ENCODE measurements at places on chromosomes 16 and 17.

- no peak for DNase-seq
These were observed 16.0 kb downstream of the SMIM36 start for GRCh38 chr17:55495239-55495638.

DNA sequence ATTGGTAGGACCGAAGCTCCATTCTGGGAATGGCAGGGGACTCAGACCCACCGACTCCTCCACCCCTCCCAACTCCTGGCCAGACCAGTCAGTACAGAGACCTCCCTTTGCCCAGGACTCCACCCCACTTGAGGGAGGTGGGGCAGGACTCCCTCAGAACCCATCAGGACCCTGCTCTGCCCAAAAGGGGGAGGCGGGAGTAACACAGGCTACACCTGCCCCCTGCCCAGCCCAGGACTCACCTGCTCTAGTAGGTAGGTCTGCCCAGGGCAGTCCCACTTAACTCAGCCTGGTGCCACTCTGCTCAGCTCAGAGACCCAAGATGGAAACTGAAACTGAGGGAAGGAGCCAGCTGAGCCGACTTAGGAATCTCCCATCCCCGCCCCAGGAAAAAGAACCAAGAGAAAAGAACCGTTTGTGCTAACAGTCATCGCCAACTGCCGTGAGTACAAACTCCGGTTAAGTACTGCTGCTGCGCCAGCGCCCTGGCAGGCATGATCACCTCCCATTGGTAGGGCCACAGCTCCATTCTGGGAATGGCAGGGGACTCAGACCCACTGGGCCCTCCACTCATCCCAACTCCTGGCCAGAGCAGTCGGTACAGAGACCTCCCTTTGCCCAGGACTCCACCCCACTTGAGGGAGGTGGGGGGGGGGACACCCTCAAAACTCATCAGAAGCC lies 503 bp downstream of the DHX58 start:
- no peak for DNase-seq

- no peak for DNase-seq
These were observed 1.8 kb upstream of the EXOSC6 start for GRCh38 chr16:70253291-70254106.

GRCh38 chr16:1818204-1818872 lies 8.3 kb downstream of the HAGH start:
- no peak for DNase-seq

- DNase-seq = no peak
These were observed 45.4 kb downstream of the NFAT5 start for GRCh38 chr16:69611103-69611640.

- DNase-seq = no peak
These were observed 1.5 kb downstream of the GAS7 start for GRCh38 chr17:10196941-10197340.

DNA sequence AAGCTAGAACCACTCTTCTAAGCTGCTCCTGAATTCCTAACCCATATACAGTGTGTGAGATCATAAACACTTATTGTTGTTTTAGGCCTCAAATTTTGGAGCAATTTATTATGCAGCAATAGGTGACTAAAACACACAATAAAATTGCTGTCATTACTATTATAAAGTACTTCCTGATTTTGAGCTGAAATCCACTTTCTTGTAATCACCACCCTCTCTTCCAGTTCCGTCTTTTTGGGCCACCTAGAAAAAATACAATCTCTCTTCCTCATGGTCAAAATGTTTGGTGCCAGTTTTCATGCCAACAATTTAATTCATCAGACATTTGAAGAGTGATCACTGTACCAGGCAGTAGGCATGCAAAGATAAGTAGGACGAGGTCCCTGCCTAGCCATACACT lies 43.3 kb upstream of the NF1 start:
- DNase-seq = no peak

- no peak for DNase-seq
These were observed 178.7 kb downstream of the FOXL1 start for GRCh38 chr16:86756882-86757703.

DNA sequence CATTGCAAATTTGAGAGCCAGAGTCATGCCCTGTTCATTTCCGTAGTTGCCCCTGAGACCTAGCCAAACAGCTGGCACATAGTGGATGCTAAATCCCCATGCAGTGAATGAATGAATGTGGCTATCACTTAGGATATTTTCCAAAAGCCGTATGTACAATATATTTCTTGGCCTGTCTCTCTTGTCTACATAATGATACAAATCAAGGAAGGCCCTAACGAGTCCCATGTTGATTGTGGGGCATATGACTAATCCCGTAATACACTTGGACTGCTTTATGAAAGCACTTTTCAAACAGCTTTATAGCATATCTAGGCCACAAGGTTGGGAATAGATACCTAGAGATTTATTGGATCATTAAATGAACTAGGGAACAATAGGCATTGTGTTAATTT lies 478.0 kb downstream of the SLC39A11 start:
- no peak for DNase-seq

GRCh38 chr17:33990943-33991706 lies 264.0 kb upstream of the CCL2 start:
- DNase-seq = no peak

DNA sequence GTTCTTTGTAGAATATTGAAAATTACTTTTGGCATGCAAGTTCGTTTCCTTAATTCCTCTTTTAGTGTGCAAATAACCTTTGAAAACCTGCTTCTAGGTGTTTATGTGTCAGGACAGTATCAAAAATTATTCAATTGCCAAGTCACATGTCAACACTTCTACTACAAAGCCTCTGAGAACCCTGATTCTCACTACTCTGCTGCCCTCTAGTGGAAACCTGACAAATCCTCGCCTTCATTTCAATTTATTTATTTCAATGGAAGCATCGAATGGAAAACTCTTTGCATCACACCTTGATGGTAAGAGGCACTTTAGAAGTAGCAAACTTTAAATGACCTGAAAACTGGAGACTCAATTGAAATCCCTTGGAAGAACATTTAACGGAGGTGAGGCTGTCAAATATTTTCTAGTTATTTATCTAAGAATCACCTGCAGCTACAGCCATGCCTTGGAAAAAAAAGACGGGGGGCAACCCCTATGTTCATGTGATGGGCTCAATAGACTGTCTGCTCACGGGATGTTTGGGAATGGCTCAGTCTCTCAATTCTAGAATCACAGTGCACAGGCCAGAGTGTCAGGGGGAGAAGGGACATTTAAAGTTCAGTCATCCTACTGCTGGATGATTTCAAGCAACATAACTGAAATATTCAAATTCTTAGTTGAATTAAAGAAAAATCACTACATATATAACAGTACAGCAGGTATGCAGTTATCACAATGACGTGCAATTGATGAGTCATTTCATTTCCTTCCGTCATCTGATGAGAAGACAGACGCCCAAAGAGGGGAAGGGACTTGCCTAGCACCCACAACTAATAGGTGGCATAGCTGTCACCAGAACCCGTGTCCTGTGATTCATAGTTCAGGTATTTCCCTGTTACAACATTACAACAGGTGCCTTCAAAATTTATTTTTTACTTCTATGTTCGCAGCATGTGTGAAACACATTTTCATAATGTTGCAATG lies 563.9 kb downstream of the TOX3 start:
- no peak for DNase-seq

DNA sequence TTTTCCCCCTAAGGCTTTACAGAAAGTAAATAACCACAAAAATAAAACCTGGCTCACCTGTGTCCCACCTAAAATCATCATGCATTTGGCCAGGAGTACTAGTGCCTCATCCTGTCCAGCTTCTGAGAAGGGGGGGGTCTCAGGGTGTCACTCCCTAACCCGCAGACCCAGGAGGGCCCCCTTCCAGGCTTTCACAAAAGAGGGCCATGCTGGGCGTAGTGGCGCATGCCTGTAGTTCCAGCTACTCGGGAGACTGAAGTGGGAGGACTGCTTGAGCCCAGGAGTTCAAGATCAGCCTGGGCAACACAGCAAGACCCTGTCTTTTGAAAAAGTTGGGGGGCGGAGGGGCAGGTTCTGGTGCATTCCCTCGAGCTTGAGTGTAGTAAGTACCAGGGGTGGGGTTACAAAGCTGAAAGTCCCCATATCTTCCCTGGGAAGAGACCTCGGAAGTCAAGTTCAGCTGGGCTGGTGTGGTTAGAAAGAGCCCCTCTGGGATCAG lies 259.3 kb downstream of the PARN start:
- no peak for DNase-seq

DNA sequence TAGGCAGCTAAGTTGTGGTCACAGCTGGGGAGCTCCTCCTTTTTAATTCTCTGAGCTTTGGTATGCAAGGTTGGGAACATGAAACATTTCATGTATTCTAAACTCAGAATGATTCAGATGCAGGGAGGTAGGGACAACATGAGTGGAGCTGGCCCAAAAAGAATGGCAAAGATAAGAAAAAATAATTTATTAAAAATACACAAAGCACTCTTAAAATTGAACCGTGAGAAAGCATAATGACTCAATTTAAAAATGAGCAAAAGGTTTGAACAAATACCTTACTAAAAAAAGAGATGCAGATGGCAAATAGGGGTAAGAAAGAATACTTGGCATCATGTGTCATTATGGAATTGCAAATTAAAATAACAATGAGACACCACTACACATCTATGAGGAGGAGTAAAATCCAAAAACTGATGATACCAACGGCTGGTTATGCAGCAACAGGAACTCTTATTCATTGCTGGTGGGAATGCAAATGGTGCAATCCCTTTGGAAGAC lies 175.6 kb upstream of the IRX3 start:
- DNase-seq = no peak

DNA sequence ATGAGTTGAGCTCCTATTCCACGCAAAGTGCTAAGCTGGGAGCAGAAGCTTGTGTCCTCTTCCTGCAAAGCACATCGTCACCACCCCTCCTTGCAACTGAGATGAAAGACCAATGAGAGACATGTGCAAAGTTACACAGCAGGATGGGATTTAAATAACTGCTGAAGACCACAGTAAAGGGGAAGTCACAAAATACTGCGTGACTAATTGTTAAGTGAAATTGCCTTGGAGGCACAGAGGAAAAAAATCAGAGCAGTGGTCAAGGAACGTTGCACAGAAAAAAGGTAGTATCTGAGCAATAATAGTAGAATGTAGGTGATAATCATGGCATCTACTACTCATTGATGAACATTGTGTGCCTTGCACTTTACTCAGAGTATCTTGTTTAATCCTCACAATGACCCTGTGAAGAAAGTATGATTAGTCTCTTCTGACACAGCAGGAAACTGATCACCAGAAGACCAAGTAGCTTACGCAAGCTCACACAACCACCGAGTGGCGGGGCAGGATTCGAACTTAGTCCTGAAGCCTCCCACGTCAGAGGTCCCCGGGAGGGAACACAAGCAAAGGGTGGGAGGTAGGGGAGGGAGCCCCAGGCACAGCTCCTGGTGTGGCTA lies 15.4 kb upstream of the MYO18A start:
- no peak for DNase-seq

- DNase-seq = no peak
These were observed 165.8 kb downstream of the CHD9 start for GRCh38 chr16:53220585-53220984.

DNA sequence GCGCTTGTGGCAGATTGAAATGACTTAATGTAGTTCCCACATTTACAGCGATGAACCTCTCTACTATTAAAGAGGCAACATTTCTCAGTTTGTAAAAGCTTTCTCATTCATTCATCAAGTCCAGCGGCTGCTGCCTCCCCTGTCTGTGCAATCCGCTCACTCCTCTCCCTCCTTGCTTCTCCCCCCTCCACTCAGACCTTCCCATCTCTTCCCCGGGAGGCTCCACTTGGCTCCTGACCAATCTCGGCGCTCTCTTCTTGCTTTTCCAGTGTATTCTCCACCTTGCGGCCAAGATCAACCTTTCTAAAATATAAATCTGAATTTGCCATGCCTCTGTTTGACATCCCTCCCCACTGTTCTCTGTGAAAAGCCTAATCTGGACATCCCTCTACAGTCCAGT lies 117.5 kb downstream of the ASIC2 start:
- no peak for DNase-seq

DNA sequence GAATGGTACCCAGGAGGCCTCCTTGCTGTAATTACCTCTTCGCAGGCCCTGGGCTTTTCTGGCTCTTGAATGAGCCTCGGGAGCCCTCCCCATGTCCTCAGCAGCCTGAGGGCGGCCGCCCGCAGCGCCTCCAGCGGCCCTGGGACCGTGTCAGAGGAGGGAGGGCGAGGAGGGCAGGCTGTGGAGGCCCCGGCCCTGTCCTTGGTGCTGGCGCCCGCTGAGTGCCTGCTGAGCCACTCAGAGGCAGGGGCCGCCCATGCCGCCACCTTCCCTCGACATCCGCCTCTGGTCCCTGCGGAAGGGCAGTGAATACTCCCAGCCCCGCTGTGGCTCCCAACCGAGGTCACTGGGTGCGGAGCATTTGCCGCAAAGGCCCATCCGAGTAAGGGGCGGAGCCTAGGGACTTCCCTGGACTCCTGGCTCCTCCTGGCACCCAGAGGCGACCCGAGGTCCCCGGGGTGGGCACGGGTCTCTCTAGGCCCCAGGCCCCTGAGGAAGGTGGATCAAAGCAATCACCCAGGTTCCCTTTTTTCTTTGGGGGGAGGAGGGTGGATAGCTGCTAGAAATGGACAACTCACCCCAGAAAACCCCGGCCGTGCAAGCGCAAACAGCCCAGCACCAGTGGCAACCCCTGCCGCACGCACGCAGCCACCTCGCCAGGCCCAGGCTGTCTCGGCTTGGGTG lies 2.8 kb downstream of the RBFOX3 start:
- no peak for DNase-seq

DNA sequence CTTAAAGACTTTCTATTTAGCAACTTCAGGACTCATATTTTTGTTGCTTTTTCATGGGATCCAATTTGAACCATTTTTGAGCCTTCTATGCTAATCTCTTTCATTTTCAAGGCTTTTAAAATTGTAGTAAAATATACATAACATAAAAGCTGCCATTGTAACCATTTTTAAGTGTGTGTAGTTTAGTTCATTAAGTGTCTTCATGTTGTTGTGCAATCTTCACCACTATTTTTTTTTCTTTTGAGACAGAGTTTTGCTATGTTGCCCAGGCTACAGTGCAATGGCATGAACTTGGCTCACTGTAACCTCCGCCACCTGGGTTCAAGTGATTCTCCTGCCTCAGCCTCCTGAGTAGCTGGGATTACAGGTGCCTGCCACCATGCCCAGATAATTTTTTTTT lies 451.6 kb downstream of the TMEM114 start:
- DNase-seq = no peak

- no peak for DNase-seq
These were observed 27.5 kb downstream of the MPP2 start for GRCh38 chr17:43879723-43880419.

Data from stimulated activated CD8-positive, alpha-beta memory T cell treated with anti-CD3 and anti-CD28 coated beads, Interleukin-7, amount 100 ng/mL, for 4 hours (primary cell).